ENCODE measurements at places on chromosomes 7 and 10.

DNA sequence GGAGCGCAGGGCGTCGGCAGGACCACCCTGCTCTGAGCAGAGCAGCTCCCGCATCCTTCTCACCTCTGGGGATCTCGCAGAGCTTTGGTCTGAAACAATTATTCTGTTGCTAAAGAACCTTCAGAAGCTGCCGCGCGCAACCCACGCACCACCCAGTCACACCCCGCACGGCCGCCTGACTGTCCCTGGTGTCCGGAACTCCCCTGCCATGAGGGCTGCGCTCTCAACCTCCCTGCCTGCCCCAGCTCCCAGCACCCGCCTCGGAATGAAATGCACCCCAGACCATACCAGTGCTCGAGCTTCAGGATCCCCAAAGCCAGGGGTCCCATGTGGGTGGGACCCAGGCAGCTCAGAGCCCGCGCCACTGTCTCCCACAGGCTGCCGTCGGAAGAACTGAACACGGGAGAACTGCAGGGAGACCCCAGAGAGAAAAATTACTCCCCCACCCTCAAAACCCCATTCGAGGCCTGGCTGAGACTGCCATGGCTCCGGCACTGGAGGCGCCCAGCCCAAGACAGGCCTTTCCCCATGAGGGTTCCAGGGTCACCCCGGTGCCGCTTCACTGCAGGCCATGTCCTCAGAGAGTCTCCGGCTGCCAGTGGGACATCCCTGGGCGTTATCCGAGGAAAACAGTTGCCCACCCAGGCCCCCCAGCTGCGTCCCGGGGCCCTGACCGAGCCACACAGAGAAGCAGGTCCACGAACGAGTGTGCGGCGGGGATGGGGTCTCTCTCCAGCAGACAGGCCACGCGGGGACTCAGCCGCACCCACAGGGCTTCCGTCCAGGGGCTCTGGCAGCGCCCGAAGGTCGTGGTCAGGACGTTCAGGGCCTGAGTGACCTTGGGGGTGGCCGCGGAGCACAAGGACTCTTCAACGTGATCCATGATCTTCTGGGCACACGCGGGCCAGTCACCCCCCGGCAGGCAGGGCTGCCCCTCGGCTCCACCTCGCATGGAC lies 12.1 kb downstream of the BRAT1 start:
- DNase-seq, result no peak

DNA sequence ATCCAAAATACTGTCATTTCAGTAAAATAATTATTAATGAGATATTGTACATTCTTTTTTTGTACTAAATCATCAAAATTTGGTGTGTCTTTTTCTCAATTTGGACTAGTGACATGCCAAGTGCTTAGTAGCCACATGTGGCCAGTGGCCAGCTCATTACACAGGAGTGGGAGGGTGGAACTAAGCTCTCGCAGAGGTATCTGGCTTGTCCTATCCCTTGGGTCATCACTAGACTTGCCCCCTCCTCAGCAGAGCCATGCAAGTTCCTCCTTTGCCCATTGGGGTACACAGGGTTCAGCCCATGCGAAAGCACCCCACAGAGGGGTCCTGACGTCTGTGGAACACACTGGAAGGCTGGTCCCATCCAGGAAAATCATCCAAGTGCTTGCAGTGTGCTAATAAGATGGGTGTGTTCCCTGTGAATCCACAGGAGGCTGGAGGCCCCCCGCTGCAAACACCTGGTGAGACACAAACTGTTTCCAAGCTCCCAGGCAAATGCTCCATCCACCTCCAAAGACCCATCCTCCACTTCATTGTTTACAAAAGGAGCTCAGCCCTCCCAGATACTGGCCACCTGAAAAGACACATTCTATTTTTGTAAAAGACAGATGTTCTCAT lies 1.3 kb downstream of the ARHGAP22 start:
- no peak for DNase-seq

DNA sequence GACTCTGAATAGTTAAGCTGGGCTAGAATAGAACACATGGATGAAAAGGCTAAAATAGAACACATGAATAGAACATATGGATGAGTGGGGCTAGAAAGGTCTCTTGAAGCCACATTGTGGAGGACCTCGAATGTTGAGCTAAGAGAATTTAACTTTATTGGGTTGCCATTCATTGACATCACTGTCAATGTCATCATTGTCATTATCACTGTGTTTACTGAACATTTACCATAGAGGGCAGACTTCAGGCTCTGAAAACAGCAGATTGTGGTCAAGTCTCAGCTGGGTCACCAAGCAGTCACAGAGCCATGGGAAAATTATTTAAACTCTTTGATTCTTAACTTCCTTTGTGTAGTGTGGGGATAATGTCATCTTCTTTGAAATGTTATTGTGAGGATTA lies 80.4 kb downstream of the WDFY4 start:
- no peak for DNase-seq

DNA sequence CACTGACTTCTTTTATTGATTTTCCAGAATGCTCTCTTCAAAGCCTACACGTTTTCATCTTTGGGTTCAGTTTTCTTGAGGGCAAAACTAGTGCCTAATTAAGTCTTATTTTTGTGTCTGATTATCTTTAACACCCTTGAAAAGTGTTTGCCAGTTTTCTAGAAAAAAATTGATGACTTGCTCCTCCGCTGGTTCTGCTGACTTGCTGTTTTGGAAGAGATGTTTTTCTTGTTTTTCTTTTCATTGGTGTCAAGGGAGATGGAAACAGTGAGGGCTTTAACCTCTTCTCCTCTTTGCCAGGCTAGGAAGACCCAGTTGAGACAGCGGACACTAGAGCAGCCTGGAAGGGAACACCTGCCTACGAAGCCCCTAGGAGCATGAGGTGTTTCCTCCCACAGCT lies 123.7 kb upstream of the EEPD1 start:
- no peak for DNase-seq

DNA sequence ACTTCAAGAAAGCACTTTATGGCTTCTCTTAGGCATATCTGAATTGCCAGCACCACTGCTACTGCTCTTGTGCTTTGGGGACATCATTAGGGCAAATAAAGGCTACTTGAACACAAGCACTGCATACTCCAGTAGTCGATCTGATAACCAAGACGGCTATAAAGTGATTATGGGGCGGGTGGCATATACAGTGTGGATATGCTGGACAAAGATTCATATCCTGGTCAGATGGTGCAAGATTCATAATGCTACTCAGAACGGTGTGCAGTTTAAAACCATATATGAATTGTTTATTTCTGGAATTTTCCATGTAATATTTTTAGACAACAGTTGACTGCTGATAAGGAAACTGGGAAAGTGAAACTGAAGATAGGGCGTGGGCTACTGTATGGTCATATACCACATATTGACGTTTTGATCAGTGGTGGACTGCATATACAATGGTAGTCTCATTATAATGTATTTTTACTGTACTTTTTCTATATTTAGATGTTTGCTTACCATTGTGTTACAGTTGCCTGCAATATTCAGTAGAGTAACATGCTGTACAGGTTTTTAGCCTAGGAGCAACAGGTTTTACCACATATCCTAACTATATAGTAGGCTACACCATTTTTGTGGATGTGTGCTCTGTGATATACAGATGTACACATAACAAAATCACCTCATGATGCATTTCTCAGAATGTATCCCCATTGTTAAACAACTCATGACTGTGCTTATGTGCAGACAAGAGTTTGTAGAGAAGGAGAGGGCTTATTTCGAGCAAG lies 15.2 kb downstream of the ANLN start:
- no peak for DNase-seq

DNA sequence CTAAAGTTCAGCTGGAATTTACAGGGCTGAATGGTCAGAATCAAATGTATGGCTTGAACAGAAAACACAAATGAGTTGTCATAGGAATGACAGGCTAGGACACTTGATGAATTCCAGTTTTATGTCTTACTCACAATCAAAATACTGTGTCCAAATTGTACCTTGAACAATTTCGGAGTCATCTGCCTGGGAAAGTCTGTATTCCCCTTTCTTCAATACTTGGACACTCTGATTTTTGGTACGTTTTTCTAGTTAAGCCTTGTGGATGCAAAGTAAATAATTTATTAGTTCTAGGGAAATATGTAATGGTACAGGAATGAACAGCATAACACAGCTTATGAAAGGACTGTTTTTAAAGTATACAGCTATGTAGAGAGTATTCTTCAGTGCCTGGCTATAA lies 100.4 kb downstream of the ITGB8 start:
- no peak for DNase-seq

Measured in GM10248 (cell line).